ENCODE measurements at places on chromosomes 5 and 9.

GRCh38 chr5:11385901-11386293, 518.3 kb downstream of the CTNND2 start:
- DNase-seq, result no peak

- no peak for DNase-seq
Observed at GRCh38 chr9:87529671-87530070, 32.0 kb downstream of the DAPK1 start.

GRCh38 chr5:7584749-7585148, 188.8 kb downstream of the ADCY2 start:
- no peak for DNase-seq

DNA sequence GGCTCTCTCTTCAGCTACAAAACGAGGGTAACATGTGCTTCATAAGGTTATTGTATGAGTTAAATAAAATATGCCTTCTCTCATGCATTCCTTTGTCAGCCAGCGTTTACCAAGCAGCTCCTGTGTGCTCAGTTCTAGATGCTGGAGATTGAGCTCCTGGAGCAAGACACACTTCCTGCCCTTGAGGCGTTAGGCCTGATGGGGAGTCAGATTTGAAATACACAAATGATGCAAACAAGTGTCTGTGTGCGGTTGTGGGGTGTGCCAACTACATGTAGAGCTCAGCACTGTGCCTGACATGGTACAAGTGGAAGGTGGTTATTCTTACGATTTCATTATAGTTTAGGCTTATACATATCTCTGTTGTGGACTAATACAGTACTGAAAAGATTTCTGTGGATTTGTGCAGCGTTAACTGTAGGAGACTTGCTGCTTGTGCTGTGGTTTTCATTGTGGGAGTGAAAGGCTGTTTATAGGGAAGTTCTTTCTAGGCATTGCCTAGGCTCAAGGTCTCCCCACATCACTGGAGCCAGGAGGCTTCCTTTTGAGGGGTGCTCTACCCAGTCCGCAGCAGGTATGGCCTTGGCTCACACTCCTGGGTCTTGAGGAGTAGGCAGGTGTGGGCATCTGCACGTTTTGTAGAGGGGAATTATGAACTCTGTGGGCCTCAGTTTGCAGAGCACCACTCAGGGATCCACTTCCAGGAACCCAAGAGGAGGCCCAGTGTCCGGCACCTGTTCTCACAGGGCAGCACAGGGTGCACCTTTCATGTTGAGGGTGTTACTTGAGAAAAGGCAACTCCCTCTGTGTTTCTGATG, 39.8 kb upstream of the ANGPTL2 start:
- DNase-seq, result no peak

DNA sequence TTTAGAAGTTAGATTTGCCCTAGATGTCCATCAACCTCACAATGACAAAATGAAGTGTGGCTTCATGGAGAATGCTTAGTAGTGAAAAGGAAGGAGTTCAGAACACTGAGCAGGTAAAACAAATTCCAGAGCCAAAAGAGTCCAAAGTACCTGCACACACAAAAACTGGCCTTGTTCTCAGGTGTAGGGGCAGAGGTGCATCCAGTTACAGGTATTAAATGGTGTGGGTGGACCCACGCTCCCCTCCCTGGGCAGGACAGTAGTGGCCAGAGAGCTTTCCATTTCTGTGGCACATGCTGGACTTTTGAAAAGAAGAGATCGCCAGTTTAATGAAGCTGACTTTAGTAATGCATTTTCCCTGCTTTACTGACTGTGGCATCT, 47.2 kb downstream of the SECISBP2 start:
- DNase-seq, result no peak

DNA sequence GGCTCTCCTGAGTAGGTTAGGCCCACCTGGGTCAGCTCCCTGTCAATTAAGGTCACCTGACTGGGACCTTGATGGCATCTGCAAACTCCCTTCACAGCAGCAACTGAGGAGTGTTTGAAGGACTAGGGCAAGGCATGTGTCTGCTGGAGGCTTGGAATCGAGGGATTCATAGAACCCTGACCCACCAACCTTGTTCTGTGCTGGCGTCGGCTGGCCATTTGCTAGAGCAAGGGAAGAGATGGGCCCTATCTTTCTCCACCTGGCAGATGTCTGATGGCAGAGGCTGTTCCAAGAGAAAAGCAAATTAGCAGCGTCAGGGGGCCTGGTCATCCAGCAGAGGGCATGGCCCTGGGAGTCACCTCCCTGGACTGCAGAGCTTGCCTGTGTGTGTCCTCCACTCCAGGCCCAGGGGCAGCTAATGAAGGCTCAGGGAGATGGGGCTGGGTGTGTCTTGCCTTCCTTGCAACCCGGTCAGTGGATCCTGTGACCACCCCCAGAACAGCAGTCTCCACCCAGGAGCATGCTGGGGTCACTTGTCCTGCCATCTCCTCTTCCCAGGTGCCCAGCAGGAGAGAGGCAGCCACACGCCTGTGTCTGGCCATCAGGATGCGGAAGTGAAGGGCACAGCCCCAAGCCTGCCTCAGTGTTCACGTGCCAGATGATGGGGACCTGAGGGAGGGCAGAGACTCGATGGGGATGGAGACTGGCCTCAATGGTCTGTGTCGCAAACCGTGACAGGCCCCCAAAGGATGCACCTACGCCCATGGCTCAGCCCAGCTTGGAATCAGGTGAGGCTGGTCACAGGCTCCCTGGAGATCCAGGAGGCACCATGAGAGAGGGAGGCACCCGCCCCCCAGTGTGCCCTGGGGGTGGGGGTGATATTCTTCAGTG, 53.9 kb downstream of the BARX1 start:
- no peak for DNase-seq

GRCh38 chr5:72057816-72058215, 49.5 kb upstream of the MAP1B start:
- no peak for DNase-seq

DNA sequence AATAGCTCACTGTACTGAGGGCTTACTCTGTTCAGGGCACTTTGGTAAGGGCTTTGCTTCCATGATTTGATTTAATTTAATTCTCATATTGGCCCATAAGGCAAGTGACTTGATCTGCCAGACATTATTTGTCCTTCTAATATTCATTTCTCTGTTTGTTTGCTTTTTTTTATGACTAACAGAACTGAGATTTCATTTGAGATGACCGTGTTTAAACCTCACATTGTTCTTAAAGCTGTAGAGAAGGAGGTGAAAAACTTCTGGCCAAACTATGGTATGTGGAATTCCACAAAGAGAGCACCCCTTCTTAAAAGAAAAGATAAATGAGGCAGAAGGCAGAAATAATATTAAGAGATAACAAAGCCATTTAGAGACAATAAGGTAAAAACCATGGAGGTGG, 775.6 kb upstream of the ACO1 start:
- no peak for DNase-seq

GRCh38 chr5:150960791-150961396, 56.1 kb upstream of the ZNF300 start:
- DNase-seq, result no peak

GRCh38 chr5:136057401-136058038, 28.7 kb downstream of the TGFBI start:
- no peak for DNase-seq

- no peak for DNase-seq
Observed at GRCh38 chr5:157384971-157385709, 74.9 kb upstream of the NIPAL4 start.

- DNase-seq, result no peak
Observed at GRCh38 chr5:158727136-158727535, 372.6 kb downstream of the EBF1 start.

DNA sequence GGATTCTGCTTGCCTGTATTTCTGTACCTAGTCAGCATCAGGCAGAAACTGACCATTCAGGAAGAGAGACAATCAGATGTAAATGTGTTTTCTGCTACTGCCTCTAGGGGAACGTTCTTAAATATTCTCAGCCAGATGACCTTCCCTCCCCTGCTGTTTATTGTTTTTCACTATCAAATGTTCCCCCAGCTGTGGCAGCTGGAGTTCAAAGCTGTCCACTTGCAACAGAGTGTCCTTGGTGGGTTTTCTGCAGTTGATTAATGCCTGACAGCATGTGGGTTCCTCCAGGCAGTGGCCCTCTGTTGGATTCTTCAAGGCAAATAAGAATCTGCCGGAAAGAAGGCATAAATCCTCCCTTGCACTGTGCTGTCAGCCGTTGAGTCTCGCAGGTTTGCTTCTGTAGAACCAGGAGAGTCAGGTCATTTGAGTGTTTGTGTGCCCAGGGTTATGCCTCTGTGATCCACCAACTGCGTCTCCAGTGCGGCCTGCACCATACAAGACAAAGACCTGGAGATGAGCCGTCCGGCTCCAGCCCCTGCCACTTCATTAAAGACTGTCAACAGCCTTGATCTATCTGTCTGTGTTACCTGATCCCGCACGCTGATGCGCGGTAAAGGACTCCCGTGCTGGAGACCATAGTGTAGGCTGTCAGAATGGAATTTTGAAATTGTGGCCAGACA, 203.4 kb downstream of the GADD45G start:
- no peak for DNase-seq

- no peak for DNase-seq
Observed at GRCh38 chr9:81666123-81666522, 23.2 kb downstream of the TLE1 start.

GRCh38 chr5:134511796-134512660, 13.4 kb upstream of the JADE2 start:
- DNase-seq, result no peak

DNA sequence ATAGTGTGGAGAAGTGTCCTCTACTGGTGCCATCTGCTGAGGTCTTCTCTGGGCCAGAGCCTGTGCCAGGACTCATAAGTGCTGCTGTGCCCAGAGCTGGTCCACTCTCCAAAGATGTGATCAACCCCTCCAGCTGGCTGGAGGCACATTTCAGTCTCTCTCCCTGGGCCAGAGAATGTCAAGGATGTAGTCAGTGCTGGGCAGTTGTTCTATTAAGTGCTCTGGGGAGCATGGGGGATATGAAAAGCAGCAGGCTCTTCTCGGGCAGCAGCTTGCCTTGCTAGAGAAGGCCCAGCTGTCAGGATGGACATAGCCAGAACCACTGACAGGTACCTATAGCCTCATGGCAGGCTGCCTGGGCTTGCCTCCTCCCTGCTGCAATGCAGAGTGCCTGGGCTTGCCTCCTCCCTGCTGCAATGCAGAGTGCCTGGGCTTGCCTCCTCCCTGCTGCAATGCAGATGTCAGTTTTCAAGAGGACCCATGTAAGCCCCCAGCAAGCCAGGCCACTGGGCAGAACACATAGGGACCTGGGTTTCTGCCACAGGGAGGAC, 157.2 kb upstream of the PANK3 start:
- no peak for DNase-seq

GRCh38 chr5:107319901-107320300, 350.8 kb downstream of the EFNA5 start:
- no peak for DNase-seq

DNA sequence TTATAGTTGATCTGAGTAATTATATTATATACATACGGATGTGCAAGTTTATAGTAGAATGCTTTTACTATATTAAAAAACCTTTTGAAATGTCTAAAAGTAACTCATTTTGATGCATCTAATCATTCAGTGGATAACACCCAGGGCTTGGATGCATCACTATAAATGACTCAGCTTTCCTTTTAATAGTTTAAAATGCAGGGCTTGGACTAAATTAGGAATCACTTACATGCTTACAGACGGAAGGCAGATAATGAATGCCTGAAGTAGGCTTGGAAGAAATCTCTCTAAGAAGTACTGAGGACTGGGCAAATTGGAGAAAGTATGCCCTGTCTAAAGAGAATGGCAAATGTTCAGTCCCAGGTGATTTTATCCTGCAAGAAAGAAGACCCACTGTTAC, 362.5 kb upstream of the CCNH start:
- DNase-seq, result no peak

GRCh38 chr9:137173796-137174664, 2.2 kb upstream of the TMEM210 start:
- DNase-seq, result no peak

GRCh38 chr9:133653638-133654037, 17.5 kb downstream of the DBH start:
- DNase-seq, result no peak

DNA sequence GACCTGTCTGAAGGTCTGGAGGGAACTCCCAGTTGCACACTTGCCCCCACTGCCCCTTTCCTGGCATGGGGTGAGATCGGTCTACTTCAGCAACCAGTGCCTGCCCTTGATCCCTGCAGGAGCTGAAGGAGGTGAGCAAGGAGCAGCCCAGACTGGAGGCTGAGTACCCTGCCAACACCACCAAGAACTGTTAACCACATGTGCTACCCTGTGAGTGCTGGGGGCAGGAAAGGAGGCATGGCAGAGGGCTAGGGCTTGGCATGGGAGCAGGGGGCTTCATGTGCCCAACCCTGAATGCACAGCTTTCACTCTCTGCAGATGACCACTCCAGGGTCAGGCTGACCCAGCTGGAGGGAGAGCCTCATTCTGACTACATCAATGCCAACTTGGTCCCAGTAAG, 17.3 kb upstream of the SPTLC1 start:
- DNase-seq, result no peak

DNA sequence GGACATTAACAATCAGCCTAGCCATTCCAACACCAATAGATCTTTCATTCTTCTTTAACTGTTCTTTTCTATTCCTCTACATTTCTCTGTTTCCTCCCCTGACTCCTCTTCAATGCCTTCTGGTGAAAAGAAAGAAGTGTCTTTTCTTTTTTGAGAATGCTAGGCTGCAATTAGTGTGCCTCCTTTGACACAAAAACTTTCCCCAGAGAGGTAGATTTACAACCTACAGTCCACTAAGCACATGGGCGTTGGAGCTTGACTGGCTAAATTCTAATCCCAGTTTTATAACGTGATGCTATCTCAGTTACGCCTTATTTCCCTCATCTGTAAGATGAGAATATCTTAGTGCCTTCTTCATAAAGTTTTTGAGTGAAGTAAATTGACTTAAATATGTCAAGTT, 16.9 kb upstream of the ANKRD55 start:
- no peak for DNase-seq

DNA sequence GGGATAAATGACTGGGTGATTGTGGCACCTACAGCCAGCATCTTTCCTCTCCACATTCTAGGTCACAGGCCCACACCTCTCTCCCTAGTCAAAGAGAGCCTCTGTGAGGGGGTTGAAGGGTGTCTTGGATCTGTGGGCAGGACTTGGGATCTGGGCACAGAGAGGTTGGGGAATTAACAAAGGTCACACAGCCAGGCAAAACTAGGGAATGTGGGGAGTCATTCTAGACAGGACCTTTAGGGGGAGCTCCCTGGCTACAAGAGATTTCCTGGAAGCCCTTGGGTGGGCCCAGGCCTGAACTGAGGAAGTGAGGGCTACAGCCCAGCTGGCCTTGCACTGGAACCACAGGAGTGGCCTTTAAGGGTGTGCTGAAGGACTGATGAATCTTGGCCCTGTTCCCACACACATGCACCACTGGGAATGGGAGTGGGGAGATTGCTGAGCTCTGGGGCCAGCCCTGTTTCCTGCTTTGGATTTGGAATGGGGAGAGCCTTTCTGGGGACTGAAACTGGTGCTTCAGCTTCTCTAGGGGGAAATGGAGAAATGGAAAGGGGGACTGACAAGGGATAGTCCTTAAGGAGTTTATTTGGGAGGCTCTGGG, 12.4 kb upstream of the CXXC5 start:
- no peak for DNase-seq

- DNase-seq, result no peak
Observed at GRCh38 chr5:103092676-103093075, 27.3 kb downstream of the GIN1 start.

- DNase-seq, result no peak
Observed at GRCh38 chr9:27473111-27473529, 51.0 kb upstream of the IFNK start.

GRCh38 chr5:141095263-141095641, 837 bp downstream of the PCDHB2 start:
- DNase-seq, result no peak

Data from stimulated activated CD4-positive, alpha-beta T cell treated with anti-CD3 and anti-CD28 coated beads, TNF-alpha, amount 100 ng/mL, for 1 hour (primary cell).